HS-27A (cell line): ENCODE measurements at places on chromosomes 7 and 10.

DNA sequence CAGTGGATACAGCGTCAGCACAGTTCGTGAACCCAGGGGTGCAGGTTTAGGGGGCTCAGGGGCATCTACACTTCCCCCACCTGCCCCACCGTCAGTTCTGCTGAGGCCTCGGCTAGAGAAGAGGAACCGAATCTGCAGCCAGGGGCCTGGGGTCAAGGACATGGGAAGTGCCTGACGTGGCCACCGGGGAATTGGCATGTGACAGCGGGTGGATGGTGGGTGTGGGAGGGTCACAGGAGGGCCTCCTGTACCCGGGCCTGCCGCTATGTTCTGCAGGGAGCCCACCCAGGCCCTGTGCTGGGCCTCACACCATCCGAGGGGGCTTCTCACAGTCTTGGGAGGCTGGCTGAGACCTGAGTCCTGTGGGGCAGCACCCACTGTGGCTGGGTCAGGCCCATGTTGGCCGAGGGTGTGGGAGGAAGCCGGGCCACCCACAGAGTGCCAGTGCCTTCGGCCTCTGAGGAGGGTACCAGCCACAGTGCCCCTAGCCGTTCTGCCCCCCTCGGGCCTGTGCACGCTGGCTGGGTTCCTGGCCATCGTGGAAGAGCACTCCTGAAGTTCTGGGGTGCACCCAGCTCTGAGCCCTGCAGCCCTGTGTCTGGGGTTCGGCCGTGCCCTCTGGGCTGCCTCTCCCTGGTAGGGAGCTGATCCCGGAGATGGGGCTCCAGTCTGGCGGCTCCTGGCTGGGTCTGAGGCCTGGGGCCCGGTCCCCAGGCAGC, 5.9 kb downstream of the TTYH3 start:
- DNase-seq = no peak

DNA sequence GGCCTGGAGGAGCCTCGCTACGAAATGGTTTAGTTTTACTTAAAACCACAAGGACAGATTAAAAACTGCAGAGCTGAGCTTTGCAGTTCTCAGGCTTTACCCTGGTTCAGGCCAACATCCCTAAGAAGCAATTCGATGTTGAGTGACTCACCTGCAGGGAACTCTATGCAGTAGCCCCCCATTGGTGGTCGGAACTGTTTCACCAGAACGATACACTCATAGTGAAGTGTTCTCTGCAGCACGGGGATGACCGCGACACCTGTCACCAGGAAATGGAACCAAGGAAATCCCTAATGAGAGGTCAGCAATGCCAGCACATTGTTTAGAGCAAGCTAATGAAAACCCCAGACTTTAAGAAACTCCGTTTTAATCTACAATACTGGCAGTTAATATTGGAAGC, 18.0 kb downstream of the NUDT5 start:
- no peak for DNase-seq

GRCh38 chr7:130063036-130063435, 7.3 kb upstream of the KLHDC10 start:
- DNase-seq = no peak

DNA sequence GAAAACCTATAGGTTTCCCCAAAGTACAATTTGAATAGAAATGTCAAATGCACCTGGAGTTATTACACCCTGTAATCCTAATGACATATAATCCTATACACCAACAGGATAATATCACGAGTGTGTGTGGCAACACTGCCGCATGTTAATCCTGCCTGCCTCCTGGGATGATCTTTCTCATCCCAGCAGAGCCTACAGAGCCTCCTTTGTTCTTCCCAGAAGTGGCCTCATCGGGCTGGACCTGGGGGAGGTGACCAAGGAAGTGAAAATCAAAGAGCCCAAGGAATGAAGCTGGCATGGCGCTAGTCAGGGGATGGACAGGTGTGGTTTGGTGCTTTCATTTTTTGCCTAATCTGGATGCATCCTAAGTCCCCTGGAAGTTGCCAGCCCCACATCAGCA, 29.5 kb upstream of the LEP start:
- no peak for DNase-seq

DNA sequence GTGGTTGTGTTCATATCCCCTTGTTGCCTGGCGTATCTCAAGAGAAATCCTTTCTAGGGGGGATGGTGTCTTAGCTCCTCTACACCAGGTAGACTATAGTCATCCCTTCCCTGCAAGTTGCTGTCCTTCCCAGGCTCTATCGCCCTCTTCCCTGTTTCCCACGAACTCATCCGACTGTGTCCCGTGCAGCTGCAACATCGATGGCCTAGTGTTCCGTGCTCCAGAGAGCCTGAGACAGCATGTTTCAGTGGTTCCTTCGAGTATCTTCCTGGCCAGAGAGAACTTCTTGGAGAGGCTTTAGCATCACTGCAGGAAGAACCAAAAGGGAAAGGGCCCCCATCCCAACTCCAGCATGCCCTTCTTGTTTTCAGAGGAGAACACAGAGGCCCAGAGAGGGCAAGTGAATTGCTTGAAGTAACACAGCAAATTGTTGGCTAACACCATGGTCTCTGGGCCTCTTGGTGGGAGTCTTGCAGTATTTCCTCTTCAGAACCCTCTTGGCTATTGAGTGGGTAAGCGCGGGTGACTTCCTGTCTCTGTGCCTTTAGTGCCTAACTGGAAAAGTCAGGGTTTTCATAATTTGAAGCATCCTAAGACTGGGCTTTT, 162.9 kb downstream of the RGS10 start:
- no peak for DNase-seq

GRCh38 chr7:100190048-100190711, 12.5 kb downstream of the STAG3 start:
- no peak for DNase-seq

GRCh38 chr10:34280599-34281374, 534.3 kb downstream of the PARD3 start:
- DNase-seq = peak; percentile 69
